ENCODE measurements at places on chromosomes 16 and 17.

GRCh38 chr16:19297454-19297853 is 11.9 kb downstream of the CLEC19A start:
- no peak for DNase-seq

DNA sequence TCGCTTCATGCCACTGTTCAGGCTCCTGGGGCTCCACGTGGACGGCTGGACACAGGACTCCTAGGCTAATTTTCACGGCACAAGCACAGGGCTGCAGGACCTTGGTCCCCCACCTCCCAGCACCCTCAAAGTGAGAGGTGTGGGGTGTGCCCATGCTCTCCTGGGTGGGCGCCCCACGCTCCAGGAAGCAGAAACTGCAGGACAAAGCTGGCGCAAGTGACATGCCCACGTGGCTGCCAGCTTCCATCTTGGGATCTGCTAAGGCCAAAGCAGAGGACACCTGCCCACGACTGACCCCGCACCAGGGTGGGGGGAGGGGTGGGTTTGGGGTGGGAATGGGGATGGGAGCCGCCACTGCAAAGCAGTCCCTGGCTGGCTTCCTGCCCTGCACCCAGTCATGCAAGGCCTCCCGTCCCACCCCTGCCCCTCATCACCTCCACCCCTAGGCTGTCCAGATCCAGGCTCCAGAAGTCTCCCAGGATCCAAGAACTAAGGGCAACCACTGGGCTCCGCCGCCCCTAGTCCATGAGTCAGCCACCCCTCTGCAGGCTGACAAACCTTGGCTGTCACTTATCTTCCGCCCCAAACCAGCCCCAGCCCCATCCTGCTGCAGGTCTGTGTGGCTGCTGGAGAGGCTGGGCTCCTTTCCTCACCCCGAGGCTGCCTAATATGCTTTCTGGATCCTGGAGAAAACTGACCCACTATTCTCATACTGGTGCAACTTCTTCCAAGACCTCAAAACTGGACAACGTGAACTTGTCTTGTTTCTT is 11.1 kb downstream of the USP6 start:
- no peak for DNase-seq

- no peak for DNase-seq
Observed at GRCh38 chr17:50831471-50831928, 3.9 kb upstream of the WFIKKN2 start.

GRCh38 chr16:87613961-87614360 is 11.7 kb downstream of the JPH3 start:
- no peak for DNase-seq

GRCh38 chr16:25063102-25063501 is 47.9 kb upstream of the ARHGAP17 start:
- DNase-seq = no peak

DNA sequence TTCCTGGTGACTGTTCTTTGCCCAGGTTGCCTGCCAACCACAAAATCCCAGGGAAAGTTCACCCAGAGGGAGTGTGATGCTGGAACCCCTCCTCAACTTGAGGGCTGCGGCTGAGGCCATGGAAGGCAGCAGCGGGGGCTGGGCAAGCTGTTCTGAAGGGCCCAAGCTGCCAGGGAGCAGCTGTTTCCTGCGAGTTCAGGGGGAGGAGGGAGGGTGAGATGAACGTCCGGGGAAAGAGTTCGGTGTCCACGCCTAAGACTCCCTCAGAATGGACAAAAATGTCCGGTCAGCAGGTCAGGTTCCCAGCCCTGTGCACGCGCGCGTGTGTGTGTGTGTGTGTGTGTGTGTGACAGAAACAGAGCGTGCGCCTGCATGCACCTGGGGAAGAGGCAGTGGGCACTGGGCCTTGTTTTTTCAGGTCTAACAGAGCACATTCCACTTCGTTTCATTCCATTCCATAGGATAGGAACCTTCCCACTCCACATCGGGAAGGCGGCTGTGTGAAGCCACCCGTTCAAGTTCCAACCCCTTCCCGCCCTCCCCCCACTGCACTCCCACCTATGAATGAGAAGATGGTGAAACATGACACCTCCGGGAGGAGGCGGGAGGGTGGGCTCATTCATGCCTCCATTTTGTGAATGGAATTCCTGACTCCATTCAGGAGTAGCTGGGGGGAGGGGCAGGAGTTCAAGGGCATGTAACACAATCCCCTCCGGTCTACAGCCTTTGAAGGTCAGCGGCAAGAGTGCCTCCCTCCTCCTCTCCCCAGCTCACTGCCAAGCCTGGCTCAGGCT is 15.7 kb downstream of the ETV4 start:
- DNase-seq = no peak

- no peak for DNase-seq
Observed at GRCh38 chr17:62675701-62676100, 48.2 kb downstream of the MRC2 start.

DNA sequence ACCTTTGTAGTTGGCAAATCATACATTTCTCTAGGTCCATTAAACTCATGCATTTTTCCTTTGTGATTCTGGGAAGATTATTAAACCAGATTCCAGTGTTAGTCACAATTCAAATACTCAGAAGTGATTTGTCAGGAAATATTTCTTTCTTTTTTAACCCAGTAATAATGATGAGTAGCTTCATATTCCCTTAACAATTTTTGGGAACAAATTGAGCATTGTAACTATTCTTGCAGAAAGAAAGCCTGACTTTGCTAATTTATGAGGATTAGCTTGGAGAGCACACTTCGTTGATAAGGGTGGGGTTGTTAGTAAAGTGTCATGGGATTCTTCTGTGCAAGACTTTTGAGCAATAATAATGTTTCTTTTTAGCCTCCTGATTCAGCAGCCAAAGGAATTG is 18.7 kb upstream of the KRT24 start:
- no peak for DNase-seq

GRCh38 chr17:74919440-74920305 is 3.4 kb downstream of the USH1G start:
- DNase-seq = no peak

GRCh38 chr16:88003736-88004135 is 52.5 kb downstream of the BANP start:
- no peak for DNase-seq

- no peak for DNase-seq
Observed at GRCh38 chr16:1042866-1043265, 29.7 kb upstream of the SSTR5 start.

- DNase-seq = no peak
Observed at GRCh38 chr16:54504372-54504771, 217.8 kb upstream of the IRX3 start.

GRCh38 chr16:68422396-68422960 is 25.8 kb downstream of the SMPD3 start:
- no peak for DNase-seq

- no peak for DNase-seq
Observed at GRCh38 chr17:80029258-80029974, 6.3 kb downstream of the TBC1D16 start.

- DNase-seq = no peak
Observed at GRCh38 chr17:7589891-7590691, at the start of gene SOX15. SOX15 (minus strand) TSS chr17:7590094; CDS start chr17:7589676, 418 bp downstream.

DNA sequence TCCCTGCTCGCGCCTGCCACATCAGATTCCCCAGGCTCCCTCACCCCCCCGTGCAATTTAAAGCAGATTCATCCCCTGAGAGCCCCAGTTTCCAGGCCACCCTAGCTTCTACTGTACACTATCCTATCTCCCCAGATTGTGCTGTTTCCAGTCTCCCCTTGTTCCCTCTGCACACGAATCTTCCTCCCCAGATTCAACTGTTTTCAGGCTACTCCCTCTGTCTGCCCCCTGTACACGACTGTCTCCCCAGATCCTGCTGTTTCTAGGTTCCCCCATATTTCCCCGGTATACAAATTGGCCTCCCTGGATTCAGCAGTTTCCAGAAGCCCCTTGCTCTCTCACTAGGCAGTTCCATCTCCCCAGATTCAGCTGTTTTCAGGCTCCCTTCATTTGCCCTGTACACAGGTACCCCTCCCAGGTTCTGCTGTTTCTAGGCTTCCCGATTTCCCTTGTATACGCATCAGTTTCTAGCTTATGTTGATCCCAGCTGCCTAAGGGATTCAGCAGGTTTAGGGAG is 22.9 kb downstream of the COPZ2 start:
- no peak for DNase-seq

- DNase-seq = no peak
Observed at GRCh38 chr16:58010886-58011285, 9.7 kb downstream of the USB1 start.

DNA sequence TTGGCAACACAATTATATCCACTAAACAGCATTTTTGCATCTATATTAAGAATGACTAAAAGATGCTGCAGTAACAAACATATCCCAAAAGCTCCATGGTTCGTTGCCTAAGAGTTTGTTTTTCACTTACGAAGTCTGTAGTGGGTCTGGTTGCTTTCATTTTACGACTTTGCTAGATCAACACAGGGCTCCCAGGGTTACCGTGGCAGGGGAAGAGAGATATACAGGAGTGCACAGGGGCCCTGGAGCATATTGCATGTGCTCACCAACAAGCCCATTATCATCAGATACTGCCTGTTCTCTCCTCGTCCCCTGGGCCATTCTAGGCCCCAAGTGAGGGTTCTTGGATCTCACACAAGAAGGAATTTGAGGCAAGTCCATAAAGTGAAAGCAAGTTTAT is 3.1 kb upstream of the MMP2 start:
- DNase-seq = no peak

DNA sequence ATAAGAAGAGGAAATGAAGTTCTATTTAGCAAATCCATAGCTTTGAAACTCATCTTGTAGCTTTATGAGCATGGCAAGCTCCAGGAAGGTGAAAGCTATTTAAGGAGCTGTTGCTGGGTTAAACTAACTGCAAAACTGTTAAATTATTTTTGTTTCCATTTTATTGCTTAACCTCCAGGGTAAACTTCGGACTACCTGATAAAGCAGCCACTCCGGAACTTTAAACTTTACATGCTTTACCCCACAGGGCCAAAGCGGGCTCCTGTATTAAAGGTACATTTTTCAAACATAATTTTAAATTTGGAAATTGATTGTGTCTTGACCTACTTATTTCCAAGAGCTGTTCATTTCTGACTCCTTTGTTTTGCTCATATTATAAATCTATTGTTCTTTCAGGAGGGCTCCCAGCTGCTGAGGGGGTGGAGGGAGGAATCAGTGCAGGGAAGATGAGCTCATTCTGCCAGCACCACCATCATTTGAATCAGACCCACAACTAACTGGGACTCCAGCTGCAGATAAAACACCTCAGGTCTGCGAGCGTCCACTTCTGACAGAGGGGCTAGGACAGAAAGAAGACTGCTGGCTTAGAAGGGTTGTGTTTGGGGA is 157.9 kb downstream of the IRX3 start:
- no peak for DNase-seq

DNA sequence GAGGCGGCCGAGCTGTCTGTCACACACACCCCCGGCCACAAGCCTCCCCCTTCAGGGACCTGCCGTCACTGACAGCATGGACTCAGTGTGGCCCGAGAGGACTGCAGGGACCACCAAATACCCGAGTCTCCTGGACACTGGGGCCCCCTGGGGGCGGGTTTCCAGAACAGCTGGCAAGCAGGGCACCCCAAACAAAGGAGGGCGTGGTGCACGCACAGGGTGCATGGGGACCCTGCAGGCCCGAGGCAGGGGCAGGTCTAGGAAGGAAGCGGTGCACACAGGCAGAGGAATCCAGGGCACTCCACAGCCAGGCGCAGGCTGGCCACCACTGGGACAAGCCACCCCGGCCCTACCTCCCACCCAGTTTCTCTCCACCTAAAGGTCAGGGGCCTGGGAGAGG is 28.7 kb upstream of the ENPP7 start:
- DNase-seq = no peak

- DNase-seq = no peak
Observed at GRCh38 chr16:47834485-47835024, 321.2 kb downstream of the ABCC12 start.

DNA sequence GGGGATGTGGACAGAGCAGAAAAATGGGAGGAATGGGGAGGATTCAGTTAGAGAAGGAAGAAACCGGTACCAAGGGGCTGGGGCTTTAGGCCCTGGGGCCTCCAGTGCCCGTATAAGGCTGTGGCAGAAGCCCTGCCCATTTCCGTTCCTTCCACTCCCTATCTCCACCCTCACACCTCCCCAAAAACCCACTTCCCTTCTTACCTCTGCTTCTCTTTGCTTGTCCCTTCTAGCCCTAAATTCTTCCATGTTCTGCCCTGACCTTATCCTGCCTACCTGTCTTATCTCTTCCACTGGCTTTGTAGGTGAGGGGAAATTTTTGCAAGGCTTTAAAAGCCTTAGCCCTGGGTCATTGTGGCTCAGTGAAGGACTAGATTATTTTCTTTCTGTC is 4.1 kb downstream of the RNF167 start:
- no peak for DNase-seq
